Activated naive CD4-positive, alpha-beta T cell treated with anti-CD3 and anti-CD28 coated beads, Interleukin-2, amount 50 U/mL, for 72 hours (primary cell): ENCODE measurements at places on chromosomes 2 and 18. TPM values are rescaled to one million over a fixed set of nuclear protein-coding genes. Genes with fewer than 3 reads are reported as not detected.

- no peak for DNase-seq
Measured at GRCh38 chr2:164427111-164427510, 194.2 kb downstream of the GRB14 start.

GRCh38 chr2:17847236-17847635 is 31.0 kb downstream of the MSGN1 start:
- no peak for DNase-seq

DNA sequence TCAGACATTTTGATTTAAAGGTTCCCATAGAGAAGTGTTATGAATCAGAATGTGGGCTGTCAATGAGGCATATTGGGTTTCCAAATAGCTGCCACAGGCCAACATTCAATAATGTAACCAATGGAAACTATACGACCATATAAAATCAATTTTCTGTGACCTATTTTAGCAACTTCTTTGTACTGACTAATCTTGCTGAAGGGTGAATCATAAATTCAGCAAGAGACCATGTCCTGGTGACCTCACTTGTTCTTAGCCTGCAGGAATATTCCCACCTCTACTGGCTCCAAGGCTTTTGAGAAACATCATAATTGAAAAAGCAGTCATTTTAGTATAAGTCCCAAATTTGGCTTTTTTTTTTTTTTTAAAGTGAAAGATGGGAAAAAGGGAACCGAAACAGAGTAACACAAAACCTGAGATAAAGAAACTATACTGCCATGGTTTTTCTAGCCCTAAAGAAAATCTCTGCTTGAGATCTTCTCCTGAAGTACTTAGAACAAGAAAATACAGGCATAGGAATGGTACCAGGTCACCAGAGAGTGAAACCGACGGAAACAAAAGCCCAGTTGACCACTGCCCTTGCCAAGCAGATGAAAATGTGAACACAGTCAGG is 32.1 kb downstream of the PLEKHM3 start:
- DNase-seq = no peak

The ZNF804A gene
- not detected for total RNA-seq

DNA sequence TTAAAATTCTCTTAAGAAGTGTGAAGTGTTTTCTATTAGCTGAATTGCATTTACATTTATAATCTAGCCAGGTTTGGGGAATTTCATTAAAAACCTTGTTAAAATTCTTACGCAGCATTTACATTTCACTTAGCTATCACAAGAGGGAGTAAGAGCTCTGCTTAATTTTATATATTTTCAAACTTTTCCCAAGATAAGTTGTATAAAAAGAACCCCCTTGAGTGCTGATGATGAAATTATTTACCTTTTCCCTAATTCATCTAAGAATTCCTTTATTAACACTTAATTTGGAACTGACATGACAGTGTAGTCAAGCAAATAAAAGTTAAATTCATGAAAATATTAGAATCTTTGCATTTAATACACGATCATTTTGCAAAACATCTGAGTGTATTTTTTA is 54.2 kb upstream of the ZSWIM2 start:
- DNase-seq = no peak

- DNase-seq = no peak
Measured at GRCh38 chr2:208830203-208830602, 423.6 kb downstream of the PTH2R start.

DNA sequence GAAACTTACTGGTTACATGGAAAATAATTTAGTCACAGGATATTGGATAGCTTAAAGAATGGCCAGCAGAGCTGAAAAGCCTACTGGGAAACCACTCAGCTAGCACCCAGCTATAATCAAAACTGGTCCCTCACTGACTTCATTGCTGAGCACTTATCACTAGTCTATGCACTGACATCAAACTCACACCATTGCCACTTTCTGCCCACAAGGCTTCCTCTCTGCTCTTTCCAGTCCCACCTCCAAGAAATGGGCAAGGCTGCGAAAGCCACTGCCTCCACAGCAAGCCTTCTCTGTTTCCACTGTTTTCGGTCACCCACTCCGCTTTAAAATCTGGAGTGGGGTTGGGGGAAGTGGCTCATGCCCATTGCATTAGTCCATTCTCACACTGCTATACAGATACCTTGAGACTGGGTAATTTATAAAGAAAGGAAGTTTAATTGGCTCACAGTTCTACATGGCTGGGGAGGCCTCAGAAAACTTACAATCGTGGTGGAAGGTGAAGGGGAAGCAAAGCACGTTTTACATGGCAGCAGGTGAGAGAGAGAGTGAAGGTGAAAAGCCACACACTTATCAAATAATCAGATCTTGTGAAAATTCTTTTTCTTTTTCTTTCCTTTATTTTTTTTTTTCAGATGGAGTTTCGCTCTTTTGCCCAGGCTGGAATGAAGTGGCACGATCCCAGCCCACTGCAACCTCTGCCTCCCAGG is 77.0 kb upstream of the CERS6 start:
- no peak for DNase-seq

DNA sequence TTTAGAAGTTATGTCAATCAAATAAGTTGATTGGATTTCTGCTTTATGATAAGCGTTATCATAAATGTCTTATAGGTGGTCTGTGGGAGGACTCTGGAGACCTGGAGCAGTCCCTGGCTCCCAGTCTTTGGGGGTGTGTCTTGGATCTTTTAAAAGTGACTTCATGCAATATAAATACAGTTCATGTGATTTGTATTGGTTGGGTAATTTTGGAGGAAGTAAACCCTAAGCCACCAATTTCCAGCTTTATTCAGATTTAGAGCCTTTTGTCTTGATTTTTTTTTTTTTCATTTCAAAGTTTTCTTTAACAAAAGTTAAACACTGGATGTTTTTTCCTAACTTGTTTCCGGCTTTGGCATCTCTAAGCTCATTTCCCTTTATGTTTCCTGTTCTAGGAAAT is 68.8 kb downstream of the MAP4K4 start:
- DNase-seq = no peak

DNA sequence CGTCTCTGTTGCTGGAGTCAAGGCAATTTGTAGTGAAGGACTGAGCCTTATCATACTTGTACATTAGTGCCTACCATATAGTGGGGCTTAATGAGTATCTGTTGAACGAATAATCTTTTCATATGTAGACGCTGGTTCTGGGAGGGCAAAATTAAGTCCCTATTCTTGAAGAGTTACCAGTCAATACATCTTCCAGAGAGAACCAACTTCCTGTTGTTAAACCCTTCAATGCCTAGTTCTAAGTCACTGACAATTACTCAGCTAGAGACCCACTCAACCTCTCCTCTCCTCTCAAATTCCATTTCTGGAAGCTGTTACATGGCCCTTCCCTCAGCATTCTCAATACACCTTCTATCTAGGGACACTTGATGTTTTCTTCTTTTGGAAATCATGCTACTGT is 1.1 kb upstream of the MOB4 start:
- DNase-seq = no peak

DNA sequence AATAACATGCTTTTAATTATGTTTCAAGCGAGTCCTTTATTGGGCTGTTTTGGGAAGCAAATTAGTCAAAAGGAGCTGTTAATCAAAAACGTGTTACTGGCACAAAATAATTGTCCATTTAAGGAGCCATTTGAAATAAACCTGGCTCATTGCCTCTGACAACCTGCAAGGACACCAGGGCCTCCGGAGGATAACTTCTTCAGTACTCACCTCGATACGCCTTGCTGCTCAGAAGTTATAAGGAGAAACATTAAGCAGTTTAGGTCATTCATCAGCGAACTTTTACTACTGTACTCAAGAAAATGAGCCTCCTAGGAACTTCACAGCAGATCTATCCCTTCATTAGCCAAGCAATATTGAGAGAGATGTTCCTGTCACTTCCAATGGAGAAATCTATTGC is 1579.2 kb upstream of the ACVR2A start:
- DNase-seq = no peak

DNA sequence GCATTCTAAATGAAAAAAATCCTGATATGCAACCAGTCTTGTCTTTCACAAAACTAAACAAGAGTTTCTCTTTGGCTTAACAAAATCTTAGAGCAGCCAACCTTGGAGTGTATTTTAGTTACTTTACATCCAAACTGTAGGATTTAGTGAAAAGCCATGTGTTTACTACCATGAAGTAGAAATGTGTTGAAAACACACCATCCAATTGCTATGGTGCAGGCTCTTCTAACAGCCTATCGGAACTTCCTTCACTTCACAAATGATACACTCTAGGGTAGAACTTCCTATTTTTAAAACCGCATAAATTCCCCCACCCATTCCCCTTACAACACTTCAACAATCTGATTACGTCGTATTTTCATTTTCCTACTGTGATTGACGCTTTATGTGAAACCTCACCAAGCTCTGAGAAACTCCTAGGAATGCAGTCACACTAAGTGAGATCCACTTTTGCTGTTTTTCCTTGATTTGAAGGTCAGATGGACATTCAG is 74.4 kb upstream of the MAP4K4 start:
- no peak for DNase-seq

DNA sequence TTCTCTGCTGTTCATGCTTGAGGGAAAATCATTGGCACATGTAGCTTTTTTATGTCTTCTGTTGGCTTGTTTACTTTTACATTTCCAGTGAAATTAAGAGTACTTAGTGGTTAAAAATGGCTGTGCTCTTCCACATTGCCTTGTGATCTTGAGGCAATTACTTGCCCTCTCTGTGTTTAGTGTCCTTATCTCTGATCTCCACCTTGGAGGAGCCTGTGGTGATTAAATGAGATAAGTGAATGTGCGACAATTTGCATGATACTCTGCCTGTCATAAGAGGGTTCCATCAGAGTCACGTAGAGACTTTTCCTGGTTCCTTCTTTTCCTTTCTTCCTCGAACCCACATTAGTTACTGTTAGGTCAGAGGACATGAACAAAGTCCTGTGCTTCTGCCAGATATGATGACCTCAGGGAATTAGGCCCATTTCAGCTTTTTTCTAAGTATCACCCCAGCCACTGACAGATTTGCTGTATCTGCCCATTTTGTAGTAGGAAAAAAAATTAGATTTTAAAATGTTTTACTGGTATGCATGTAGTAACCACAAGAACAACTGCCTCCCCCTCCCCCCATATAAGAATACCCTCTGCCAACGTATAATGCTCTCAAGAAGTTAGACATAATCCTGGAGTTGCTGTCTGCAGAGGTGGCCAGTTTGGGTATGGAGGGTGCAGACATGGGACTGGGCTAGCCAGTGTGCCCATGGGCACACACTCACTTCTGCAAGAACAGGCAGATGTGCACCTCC is 51.9 kb downstream of the TET3 start:
- no peak for DNase-seq

The VWC2L gene
- total RNA-seq = not detected

DNA sequence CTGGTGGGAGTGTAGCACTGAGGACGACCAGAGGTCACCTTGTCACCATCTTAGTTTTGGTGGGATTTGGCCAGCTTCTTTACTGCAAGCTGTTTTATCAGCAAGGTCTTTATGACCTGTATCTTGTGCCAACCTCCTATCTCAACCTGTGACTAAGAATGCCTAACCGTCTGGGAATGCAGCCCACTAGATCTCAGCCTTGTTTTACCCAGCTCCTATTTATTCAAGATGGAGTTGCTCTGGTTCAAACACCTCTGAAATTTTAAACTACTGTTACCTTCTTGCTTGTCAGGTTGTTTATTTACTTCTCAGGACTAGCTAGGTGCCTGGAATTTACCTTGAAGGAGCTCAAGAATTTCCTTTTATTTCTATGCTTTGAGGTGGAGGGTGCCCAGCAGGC is 9.5 kb upstream of the KCNG3 start:
- no peak for DNase-seq

DNA sequence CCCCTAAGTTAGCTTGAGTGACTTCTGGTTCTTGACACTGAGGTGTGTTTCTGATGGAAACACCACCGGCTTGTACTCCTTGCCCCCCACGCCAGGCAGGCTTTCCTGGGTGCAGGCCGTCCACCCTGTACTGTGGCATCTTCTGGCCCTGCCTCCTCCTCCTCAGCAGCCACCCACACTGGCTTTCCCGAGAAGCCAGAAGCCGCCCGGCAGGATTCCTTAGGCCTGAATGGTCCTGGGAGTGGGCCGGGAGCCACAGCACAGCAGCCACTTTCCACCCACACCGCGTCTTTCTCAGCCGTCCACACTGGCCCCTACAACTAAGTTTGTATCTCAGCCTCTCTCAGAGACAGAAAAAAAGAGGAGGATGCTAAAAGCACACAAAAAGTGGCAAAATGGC is 2.1 kb upstream of the HSBP1L1 start:
- no peak for DNase-seq

- DNase-seq = no peak
Measured at GRCh38 chr2:231241755-231242507, 43.5 kb downstream of the ARMC9 start.

- DNase-seq = no peak
Measured at GRCh38 chr2:54194761-54195750, 61.0 kb downstream of the TSPYL6 start.

DNA sequence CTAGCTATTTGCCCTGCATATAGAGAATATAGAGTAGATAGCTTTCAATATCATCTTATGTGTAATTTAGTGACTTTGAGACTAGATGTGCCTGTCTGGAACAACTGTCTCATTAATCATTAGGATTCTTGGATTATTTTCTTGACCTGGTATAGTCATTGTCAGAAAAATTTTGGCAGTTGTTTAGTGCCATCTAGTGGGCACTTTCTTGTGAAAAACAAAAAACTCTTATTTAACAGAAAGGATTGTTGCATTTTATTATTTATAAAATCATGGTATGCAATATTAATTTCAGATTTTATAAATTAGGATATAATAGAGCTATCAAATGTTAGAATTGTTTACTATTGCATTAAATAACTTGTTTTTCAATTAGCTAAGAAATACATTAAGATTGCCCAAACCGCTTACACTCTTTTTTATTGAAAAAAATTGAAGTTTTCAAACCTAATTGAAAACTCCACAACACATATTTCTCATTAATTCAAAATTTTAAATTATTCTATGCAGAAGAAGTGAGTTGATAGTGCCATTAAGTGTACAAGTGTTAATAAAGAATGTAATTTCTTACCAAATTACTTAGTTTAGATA is 80.3 kb downstream of the DYNAP start:
- DNase-seq = peak; percentile 9

DNA sequence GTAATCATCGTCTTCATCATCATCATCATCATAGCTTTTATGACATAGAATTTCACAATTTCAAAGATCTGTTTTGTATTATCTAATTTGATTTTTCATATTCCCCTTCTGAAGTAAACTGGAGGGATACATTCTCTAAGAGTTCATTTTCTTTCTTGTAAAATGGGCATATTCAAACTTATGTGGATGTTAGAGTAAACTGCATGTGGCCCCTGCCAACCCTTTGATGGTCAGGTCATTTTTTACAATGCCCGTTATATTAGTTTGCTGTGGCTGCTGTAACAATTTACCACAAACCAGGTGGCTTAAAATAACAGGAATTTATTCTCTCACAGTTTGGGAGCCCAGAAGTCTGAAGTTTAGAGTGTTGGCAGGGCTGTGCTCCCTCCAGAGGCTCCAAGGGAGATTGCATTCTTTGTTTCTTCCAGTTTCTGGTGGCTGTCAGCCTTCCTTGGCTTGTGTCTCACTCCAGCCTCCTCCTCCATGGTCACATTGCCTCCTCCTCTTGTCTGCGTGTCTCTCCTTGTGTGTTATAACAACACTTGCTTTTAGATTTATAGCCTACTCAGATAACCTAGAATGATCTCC is 127.5 kb upstream of the MMADHC start:
- DNase-seq = no peak

GRCh38 chr2:84963692-84964405 is 7.1 kb upstream of the KCMF1 start:
- no peak for DNase-seq

- no peak for DNase-seq
Measured at GRCh38 chr2:45755585-45756335, 104.3 kb downstream of the PRKCE start.

The NYAP2 gene
- not detected for total RNA-seq
